Neural crest cell (in vitro differentiated cells): ENCODE measurements at places on chromosomes 4 and X.

DNA sequence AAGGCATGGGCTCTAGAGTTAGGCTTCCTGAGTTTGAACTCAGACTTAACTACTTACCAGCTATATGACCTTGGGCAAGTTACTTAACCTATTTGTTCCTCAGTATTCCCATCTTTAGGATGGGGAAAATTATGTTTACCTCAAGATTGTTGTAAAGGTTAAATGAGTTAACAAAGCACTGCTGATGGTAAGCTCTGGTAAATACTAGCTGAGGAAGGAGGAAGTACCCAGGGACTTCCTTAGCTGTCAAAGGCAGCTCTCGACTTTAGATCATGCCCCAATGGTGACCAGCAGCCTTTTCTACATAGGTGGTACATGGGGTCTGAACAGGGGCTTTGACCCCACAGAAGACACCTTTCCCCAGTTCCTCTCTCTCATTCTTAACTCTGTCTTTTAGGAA, 20.1 kb downstream of the ATP7A start:
- no peak for DNase-seq

DNA sequence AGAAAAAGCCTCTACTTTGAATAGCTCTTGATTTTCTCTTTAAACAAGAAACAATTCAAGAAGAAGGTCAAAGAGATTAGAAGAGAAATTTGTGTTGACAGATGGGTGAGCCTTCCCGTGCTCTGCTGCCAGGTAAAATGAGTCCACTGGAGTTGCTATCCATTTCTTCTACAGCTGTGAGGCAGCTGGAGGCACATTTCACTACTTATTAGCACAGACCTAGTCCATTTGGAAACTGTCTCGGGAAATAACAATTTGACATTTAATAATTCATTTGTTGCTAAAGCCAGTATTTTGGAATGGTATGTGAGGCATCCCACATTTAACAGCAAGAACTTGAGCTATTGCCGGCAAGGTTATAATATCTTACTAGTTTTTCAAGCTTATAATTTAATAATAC, 396.8 kb upstream of the GRIA3 start:
- no peak for DNase-seq

GRCh38 chrX:118347131-118347530, 1.2 kb downstream of the WDR44 start:
- no peak for DNase-seq

- no peak for DNase-seq
Measured at GRCh38 chr4:2842687-2843262, 869 bp upstream of the ADD1 start.

- no peak for DNase-seq
Measured at GRCh38 chrX:6163721-6164120, 64.9 kb downstream of the NLGN4X start.

DNA sequence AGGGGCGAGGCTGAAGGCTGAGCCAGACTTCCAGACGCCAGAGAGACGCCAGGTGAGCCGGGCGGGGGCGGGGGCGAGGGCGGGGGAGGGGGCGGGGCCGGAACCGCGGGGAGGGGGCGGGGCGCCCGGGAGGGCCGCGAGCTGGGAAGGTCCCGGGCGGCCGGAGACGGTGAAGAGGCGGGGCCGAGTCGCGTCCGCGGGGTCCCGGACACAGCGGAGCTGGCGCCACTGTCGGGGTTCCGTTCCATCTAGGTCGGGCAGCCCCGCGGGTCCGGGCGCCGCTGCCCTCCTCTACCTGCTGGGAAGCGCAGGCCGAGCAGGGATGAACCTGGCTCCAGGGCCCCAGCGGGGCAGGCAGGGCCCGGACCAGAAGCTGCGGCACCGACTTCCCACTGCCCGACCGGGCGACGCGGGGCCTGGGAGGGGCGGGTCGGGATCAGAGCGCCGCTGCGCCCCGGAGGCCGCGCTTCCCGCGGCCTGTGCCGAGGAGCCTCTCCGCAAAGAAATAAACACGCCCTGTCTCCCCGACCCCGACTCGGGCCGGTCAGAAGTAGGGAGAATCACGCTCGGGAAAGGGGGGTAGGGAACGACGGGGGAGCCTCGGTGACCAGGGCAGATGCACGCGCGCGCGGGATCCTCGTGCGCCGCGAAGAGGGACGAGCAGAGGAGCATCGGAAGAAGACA, 10.6 kb downstream of the HMX1 start:
- no peak for DNase-seq

- no peak for DNase-seq
Measured at GRCh38 chrX:153690466-153690865, 2.7 kb downstream of the SLC6A8 start.

DNA sequence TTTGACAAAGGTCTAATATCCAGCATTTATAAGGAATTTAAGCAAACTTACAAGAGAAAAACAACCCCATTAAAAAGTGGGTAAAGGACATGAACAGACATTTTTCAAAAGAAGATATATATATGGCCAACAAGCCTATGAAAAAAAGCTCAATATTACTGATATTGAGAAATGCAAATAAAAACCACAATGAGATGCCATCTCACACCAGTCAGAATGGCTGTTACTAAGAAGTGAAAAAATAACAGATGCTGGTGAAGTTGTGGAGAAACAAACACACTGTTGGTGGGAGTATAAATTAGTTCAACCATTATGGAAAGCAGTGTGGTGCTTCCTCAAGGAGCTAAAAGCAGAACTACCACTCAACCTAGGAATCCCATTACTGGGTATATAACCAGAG, 91.6 kb upstream of the EFHC2 start:
- no peak for DNase-seq

DNA sequence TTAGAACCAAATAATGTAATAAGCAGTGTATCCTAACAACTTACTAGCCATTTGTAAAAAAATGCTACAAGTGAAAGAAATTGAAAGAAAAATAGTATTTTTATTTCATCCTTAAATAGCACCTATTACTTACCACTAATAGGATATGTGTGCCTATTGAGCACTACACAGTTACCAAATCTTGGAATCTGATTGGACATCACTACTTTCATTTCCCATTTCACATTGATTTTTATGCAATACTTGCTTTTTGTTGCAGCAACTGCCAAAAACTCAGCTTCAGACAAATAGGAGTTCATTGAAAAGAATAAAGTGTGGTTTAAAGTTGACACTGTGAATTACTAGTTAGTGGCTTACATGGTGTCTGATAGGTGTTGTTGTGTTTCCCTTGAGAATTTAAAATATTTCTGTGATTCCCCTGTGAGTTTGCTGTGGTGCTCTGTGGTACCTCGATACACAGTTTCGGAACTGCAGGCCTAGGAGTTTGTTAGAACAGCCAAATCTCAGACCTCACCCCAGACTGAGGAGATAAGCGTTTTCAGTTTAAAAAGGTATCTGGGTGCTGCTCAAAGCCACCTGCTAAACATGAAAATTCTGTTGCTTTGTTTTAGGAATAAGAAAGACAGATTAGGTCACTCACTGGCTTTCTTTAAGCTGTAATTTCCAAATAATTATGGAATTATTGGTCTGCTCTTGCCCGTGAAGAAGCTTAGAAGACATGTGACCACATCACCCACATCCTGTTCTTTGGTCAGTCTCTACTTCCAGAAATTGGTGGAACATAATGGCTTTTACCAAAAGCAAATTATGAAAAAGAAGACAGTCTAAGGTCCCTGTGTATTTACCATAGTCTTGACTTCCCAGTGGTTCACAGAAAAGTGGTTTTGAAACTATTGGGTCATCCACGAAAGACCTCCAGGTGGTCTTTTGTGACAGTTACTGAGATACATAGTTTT, 97.8 kb downstream of the SYTL5 start:
- no peak for DNase-seq

DNA sequence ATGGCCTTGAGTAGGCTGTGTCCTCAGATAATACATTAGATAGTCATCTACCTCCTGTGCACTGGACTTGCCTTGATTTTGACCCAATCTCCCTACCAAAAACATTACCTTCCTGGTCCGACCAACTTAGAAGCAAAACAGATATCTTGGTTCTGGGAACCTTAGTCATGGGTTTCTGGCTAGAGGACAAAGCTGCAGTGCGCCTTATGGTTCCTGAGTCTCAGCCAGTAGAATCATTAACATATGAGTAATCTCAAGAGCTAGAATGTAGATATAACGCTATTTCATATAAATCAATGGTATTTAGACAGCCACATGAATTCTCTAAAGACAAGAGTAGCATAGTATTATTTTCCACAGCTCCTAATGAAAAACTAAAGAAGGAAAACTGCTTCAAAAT, 83.1 kb downstream of the GRIA3 start:
- DNase-seq, result no peak

- DNase-seq, result no peak
Measured at GRCh38 chrX:52870046-52870445, 2.2 kb upstream of the XAGE3 start.

- no peak for DNase-seq
Measured at GRCh38 chr4:81421346-81422218, 50.1 kb downstream of the RASGEF1B start.

GRCh38 chr4:150302553-150302952, 224.3 kb downstream of the DCLK2 start:
- DNase-seq, result no peak

DNA sequence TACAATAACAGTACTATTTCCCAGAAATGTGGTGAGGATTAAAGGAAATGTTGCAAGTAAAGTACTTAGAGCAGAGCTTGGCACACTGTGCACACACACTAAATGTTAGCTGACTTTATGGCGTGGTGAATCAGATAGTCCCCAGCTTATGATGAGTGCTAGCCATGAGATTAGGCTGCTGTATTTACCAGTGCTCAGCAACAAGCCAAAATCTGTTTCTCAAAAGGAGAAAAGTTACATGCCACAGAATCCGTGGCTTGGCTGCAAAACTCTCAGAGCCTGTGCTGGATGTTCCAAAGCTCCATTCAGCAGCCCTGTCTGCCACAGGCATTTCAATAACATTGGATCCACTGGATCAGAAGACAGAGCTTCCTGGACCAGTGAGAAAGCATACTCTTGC, 12.8 kb upstream of the STBD1 start:
- no peak for DNase-seq

DNA sequence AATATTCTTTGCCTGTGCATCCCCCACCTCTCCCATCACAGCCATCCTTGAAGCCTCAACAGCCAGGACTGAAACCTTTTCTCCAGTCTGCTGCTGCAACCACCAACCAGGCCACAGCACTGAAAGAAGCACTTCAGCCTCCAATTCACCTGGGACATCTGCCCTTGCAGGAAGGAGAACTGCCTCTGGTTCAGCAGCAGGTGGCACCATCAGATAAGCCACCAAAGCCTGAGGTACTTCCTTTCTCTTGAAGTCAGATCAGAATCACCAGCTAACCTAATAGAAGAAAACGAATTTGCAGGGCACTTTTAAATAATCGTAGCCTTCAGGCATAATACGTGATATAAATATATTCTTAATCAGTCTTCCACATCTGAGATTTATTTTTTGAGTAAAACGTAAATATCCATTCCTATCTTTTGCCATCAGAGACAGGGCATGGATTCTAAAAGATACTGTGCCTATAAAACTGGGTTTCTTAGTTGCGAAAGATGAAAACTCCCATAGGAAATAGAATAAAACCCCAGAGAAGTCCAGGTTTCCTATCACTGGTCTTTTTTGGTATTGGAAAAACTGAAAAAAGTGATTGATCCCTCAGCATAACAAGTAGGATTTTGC, 9.5 kb downstream of the AMBN start:
- peak; percentile 42 for DNase-seq

DNA sequence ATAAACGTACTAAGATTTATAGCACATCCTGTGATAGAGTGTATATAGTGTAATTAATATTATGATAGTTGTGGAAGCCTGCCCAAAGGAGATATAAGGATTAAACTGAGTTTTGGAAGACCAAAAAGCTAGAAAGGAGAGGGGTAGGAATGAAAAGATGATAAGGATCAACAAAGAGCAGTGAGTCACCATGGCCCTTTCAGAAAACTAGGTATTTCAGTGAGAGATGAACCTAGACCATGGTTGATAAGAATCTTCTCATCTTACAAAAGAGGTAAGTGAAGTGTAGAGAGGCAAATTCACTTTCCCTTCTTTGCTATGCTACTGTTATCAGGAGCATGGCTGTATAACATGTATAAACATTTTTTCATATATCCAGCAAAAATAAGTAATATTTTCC, 133.8 kb upstream of the PLAC1 start:
- DNase-seq, result no peak

GRCh38 chr4:175341203-175341755, 423.1 kb downstream of the ADAM29 start:
- DNase-seq, result no peak

DNA sequence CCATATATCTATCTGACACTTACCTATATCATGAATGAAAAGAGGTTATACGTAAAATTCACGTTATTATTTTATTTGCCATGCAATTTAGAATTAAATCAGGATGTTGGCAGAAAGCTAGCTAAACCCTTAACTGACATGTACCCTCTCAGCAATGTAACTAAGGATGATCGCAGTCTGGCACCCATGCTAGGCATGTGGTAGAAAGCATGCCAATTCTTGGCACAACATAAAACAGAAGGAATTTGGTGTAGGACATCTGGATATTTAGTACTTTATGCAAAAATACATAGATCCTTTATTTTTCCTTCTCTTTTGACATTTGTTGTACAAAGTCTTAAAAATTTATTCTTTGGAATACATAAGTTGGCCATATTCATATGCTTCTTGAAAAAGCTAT, 436.8 kb upstream of the FAT1 start:
- no peak for DNase-seq

DNA sequence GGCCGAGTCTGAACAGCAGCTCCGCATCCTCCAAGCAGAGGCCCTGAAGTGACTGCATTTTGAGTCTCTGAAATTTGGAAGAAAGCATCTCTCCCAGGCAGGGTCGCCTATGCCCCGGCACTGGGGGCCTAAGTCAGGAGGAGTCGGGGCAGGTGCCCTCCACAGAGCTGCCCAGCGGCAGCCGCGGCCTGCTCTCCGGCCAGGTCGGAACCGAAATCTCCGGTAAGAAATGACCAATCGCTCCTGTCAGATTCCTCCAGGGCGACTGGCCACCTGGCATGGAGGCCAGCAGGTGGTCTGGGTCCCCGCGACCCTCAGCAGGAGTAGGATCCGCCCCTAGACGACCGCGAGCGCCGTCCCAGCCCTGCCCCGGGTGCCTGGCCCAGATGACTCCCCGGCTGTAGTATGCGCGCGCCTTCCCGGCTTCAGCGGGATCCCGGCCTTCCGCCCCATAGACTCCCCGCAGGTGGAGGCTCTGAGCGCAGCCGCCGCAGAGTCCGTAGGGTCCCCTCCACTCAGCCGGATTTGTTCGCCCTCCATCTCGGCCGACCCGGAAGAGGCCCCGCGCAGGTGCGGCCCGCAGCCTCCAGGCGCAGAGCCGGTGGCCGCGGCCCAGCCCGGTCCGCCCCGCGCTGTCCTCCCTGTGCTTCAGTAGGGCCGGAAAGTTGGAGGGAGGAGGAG, 1.5 kb downstream of the NKX1-1 start:
- DNase-seq, result no peak

- DNase-seq, result no peak
Measured at GRCh38 chr4:96649536-96649935, 809.6 kb downstream of the PDHA2 start.

DNA sequence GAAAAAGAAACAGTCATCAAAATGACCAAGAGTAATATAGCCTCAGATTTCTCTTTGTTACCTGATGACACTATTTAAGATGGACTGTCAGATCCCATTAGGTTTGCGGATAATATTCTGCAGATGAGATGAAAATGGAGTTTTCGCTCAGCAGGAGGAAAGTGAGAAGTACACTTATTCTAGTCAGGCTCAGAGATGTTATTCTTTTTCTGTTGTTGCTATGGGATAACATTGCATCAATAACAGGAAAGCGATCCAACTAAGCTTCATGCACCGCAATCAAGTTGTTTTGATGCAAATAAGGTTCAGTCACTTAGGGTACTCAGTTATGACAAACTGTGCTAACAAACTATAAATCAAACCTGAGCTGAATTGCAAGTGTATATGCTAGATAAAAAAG, 415.0 kb downstream of the CCSER1 start:
- DNase-seq, result no peak
